Kidney glomerular epithelial cell (primary cell): ENCODE measurements at places on chromosomes 12 and 14.
A peak's percentile ranks its signal among the peaks of the same experiment; 100 is the strongest.

DNA sequence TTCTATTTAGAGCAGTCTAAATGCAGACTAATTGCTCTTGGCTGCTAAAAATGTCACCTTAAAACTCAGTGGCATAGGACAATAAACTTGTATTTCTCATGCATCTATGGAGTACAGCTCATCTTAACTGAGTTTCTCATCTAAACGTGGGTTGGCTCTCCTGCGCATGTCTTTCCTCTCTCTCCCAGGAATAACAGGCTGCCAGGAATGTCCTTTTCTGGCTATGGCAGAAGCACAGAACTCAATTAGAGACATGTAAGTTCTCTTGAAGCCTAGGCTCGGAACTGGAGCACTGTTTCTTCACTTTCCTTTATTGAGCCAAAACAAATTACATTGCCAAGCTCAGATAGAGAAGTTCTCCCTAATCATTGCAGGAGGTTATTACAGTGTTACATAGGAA lies 722.3 kb upstream of the FLRT2 start:
- no peak for DNase-seq

DNA sequence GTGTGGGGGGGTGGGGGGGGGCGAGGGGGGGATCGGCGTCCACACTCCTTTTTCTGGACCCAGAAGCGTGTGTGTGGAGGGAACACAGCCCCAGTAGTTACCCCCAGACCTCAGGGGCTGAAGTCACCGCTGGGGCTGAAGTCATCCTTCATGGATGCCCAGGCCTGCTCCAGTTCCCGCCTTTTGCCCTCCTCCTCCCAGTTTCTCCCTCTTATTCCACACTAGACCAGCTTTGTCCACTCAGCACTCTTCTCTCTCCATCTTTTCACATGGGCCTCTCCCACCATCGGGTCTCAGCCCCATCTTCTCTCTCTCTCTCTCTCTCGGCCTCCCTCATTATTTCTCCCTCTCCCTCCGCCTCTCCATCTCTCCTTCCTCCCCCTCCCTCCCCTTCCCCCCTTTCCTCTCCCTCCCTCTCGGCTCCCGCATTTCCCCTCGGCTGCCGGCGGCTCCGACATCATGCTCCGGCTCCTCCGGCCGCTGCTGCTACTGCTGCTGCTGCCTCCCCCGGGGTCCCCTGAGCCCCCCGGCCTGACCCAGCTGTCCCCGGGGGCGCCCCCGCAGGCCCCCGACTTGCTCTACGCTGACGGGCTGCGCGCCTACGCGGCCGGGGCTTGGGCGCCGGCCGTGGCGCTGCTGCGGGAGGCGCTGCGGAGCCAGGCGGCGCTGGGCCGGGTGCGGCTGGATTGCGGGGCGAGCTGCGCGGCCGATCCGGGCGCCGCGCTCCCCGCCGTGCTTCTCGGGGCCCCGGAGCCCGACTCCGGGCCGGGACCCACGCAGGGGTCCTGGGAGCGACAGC lies at the start of gene P3H3:
P3H3 (plus strand) TSS at position 426 of the 799 bp plus-strand sequence; CDS start at position 460, 34 bp downstream.
- DNase-seq = no peak

DNA sequence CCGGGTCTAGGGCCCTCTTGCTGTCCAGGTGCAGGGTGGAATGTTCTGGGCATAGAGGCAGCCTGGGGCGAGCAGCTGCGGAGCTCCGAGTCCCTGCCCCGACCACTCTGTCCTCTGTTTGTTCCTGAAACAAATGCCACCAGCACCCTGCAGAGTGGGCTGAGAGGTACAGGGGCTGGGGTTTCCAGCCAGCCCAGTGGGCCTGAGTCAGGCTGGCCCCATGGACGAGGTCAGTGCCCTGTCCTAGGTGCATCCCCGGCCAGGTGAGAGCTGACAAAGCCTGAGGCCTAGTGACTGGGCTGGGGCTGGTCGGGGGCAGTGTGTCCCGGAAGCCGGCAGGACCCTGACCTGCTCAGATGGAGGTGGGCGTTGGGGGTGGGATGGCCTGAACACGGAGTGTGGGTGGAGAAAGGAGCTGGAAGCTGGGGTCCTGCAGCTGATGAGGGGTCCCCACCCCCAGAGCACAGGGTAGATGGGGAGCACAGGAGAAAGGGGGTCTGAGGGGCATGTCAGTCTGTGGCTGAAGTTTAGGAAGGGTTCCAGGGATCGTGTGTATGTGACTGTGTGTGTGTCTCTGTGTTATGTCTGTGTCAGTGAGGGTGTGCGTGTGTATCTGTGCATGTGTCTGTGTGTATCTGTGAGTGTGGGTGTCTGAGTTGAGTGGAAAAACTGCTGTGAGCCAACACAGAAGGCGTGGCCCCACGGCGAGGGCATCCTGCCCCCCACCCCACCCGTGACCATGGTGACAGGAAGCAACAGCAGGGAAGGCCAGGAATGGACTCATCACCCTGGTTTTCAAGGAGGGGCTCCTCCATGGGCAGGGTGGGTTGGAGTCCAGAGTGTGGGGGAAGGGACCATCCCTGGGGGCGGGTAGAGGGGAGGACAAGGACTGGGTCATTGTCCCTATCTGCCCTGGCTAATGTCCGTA lies 2.4 kb upstream of the CRIP1 start:
- DNase-seq = no peak

DNA sequence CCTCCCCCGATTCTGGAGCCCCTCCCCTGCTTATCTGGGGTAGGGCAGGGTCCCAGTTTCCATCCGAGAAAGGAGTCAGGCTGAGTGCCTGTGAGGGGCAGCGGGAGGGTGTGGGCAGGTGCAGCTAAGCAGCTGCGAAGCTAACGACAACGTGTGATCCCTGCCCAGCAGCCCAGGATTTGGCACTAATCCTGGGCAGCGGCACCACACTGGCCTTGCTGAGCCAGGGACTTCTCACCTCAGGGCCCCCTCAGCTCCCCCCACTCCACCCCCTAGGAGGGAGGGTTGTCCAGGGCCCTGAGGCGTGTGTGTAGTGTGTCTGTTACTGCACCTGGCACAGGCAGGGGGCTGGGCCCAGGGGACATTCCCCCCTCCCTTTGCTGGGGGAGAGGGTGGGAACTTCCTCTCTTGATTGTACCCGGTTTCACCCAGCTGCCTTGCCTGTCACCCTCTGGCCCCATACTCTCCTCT lies 1.8 kb downstream of the SMIM41 start:
- no peak for DNase-seq

GRCh38 chr12:98224584-98225221 lies 290.7 kb upstream of the TMPO start:
- no peak for DNase-seq

- no peak for DNase-seq
Observed at GRCh38 chr12:115322275-115322674, 638.3 kb upstream of the TBX3 start.

- no peak for DNase-seq
Observed at GRCh38 chr12:7542813-7543212, 39.2 kb upstream of the CD163 start.

DNA sequence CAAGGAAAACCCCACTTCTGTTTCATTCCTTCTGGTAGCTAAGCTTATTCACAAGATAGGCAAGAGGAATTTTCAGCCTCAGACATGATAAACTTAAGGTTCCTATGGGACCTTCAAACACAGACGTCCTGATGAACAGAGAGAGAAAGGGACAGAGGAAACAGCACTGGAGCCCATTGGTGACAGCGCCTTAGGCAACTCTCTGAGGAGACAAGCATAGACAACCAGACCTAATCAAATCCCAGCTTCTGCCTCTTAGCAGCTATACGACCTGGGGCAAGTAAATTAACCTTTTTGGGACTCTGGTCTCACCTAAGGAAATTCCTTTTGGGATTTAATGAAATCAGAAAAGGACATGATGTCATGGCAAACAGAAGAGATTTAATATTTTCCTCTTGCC lies 33.3 kb downstream of the TMCC3 start:
- no peak for DNase-seq

GRCh38 chr14:105021656-105022275 lies 883 bp upstream of the CDCA4 start:
- peak; percentile 61 for DNase-seq

- DNase-seq = no peak
Observed at GRCh38 chr12:119589097-119589496, 4.5 kb upstream of the TMEM233 start.

- DNase-seq = no peak
Observed at GRCh38 chr14:68841016-68841809, 48.3 kb upstream of the ZFP36L1 start.

DNA sequence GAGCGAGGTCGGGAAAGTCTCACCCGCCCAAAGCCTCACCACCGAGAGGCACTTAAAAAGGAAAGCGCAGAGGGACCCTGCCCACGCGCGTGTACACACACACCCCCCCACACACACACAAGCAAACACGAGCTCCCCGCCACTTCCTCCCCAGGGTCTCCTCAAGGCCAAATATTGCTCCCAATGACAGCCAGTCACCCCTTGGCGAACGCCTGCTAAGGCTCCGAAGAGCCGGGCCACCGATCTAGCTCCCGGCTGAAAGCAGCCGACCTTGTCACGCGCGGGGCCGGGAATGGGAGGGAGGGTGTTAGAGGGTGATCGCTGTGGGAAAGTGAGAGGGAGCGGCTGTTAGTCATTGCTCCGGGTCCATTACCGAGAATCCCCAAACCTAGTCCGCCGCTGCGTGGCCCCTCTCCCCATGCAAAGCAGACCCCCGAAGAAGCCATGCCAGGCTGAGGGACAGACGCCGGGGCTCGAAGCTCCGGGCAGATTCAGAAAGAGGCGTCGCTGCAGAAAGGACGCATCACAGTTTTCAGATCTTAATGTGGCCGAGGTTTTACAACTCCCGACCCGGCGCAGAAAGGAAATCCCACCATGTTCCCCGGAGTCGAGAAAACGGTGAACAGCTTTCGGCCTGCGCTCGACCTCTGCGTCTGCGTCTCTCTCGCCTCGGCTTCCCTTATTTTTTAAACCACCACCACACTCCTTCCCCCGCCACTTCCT lies 2.6 kb downstream of the BMP4 start:
- DNase-seq = peak; percentile 25

DNA sequence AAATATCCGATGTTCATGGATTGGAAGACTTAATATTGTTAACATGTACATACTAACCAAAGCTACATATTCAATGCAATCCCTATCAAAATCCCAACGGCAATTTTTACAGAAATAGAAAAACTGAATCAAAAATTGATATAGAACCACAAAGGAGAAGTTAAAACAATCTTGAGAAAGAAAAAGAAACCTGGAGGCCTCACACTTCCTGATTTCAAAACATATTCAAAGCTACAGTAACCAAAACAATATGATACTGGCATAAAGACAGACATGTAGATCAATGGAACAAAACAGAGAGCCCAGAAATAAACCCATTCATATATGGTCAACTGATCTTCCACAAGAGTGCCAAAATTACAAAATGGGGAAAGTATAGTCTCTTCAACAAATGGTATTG lies 5.4 kb upstream of the PELI2 start:
- no peak for DNase-seq

DNA sequence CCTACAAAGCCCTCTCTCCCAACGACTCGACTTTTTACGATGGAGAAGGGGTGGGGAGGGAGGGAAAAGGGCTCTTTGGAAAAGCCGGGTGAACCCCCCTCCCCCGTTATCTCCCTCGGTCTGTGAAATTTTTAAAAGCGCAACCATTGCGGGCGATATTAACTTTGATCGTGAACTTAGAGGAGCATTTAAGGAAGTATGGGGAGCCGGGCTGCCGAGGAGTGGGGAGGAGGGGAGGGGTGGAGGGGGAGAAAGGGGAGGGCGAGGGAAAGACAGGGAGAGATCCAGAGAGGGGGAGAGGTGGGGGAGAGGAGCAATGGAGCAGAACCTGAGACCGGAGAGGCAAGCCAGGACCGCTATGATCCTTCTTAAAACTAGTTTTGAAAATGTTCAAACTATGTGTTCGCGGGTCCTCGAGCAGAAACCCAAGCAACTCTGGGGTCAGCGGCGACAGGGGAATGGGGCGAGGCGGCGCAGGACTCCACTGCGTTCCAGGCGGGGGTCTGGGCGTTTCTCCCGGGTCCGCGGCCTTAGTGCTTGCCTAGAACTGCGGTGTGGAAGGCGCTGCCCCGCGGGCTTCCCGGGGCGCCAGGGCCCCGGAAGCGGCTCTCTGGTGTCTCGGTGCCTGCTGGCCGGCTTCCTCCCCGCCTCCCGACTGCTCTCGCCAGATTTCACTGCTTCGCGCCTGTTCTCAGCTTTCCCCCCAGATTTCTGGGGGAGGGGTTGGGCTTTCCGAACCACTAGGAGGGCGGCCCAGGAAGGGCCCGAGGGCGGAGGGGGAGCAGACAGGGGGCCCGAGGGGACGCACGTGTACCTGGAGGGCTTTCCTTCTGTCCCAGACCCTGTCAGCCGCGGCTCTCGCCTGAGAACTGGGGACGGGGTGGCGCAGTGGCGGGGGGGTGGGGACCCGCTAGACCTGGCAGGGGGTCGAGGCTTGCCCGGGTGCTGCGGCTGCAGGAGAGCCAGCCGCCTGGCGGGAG lies at the start of gene HOTAIR:
HOTAIR (minus strand) TSS at position 871 of the 980 bp plus-strand sequence.
- DNase-seq = peak; percentile 51

GRCh38 chr14:89941830-89942377 lies 12.6 kb downstream of the EFCAB11 start:
- DNase-seq = no peak

GRCh38 chr14:57487771-57488170 lies 5.9 kb downstream of the CCDC198 start:
- DNase-seq = peak; percentile 87

DNA sequence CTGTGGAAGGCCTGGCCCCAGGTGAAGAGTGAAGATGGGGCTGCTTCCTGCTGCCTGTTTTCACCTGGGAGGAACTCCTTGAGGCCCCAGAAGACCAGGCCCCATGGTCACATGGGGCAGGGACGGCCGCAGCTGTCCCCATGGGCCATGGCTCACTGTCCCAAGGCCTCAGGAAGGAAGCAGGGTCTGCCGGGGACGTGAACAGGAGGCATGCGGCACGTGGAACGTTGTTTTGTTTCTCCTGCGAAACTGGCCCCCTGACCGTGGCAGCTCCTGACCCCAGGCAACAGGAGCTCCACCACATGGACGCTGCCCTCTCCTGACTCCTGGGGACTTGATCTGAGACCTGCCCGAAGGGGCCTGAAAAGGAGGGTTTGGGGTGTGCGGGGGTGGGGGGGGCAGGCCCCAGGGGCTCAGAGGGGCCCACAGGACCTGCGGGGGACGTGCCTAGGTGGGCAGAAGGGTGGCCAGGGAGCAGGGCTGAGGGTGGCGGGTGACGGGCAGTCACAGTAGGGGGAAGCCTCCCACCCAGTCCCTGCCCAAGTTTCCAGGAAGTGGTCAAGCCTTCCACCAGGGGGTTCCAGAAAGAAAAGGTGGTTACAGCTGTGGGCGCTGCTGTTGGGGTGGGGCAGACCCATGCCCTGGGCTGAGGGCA lies 41.4 kb downstream of the LRCOL1 start:
- DNase-seq = no peak
